ENCODE measurements at places on chromosomes 12 and 14.

- DNase-seq = peak; percentile 90
- peak overlapping the region; percentile 97 for H3K4me3 ChIP-seq
- no peaks in the 10 kb centered on the region for H3K27me3 ChIP-seq
- H3K36me3 ChIP-seq = peaks cover 6% of the 10 kb centered on the region
- peaks cover 15% of the 10 kb centered on the region for H3K4me1 ChIP-seq
- H3K27ac ChIP-seq = peak overlapping the region; percentile 74
These were observed 544 bp downstream of the ABCD4 start for GRCh38 chr14:74302152-74302628.

GRCh38 chr12:33752854-33753253, 269.4 kb upstream of the ALG10 start:
- H3K4me3 ChIP-seq = no peak overlapping the region
- no peak for DNase-seq
- no peaks in the 10 kb centered on the region for H3K4me1 ChIP-seq
- H3K27ac ChIP-seq = no peak overlapping the region
- no peaks in the 10 kb centered on the region for H3K36me3 ChIP-seq

DNA sequence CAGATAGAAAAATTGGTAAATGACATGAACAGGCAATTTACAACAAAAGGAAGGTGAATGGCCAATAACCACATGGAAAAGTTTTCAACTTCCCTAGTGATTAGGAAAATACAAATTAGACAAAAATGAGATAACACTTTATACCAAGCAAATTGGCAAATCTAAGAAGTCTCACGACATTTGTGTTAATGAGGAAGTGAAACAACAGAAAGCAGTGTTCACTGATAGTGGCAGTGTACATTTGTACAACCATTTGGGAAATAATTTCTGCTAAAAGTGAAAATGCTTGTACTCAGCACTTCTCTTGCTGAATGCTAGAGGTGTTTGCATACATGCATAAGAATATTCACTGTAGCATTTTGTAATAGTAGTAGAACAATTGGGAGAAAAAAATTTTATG, 126.6 kb downstream of the LLPH start:
- no peak for DNase-seq
- no peak overlapping the region for H3K27ac ChIP-seq
- peaks cover 8% of the 10 kb centered on the region for H3K4me1 ChIP-seq
- H3K27me3 ChIP-seq = no peaks in the 10 kb centered on the region
- no peaks in the 10 kb centered on the region for H3K36me3 ChIP-seq
- H3K4me3 ChIP-seq = no peak overlapping the region

DNA sequence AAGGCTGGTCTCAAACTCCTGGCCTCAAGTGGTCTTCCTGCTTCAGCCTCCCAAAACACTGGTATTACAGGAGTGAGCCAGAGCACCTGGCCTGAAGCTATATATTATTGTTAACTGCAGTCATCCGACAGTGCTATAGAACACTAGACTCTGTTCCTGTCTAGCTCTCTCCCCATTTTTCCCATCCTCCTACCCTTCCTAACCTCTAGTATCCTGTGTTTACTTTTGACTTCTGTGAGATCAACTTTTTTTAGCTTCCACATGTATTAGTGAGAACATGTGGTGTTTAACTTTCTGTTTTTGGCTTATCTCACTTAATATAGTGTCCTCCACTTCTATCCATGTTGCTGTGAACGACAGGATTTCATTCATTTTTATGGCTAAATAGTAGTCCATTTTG, 34.7 kb downstream of the TRAF3 start:
- no peak overlapping the region for H3K27ac ChIP-seq
- DNase-seq = no peak
- no peaks in the 10 kb centered on the region for H3K4me1 ChIP-seq
- no peaks in the 10 kb centered on the region for H3K27me3 ChIP-seq
- H3K36me3 ChIP-seq = peaks cover 2% of the 10 kb centered on the region

DNA sequence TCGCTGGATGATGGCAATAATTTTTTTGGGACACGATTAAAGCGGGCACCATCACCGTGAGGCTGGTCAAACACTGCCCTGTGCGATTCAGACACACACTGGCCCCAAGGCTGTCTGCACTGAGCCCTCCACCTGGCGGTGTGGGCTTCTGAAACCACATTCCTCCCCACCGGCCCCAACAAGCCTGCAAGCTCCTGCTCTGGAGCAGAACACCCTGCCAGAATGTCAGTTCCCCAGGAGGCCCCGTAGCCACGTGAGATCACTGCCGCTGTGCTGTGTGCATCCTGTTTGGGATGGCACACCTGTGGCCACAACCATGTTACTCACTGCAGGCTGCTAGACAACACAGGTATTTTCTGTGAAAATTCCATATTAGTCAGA, 7.9 kb downstream of the GSC start:
- H3K27me3 ChIP-seq = peaks cover 12% of the 10 kb centered on the region
- no peak for DNase-seq
- no peak overlapping the region for H3K27ac ChIP-seq
- no peaks in the 10 kb centered on the region for H3K4me1 ChIP-seq
- no peak overlapping the region for H3K4me3 ChIP-seq
- no peaks in the 10 kb centered on the region for H3K36me3 ChIP-seq

- H3K36me3 ChIP-seq = peaks cover 16% of the 10 kb centered on the region
- no peak overlapping the region for H3K4me3 ChIP-seq
- DNase-seq = peak; percentile 87
- peak overlapping the region; percentile 54 for H3K27ac ChIP-seq
These were observed 189.7 kb downstream of the ETV6 start for GRCh38 chr12:11839091-11839641.

Measured in osteoblast (primary cell).